ENCODE measurements at places on chromosomes 16 and 17.

DNA sequence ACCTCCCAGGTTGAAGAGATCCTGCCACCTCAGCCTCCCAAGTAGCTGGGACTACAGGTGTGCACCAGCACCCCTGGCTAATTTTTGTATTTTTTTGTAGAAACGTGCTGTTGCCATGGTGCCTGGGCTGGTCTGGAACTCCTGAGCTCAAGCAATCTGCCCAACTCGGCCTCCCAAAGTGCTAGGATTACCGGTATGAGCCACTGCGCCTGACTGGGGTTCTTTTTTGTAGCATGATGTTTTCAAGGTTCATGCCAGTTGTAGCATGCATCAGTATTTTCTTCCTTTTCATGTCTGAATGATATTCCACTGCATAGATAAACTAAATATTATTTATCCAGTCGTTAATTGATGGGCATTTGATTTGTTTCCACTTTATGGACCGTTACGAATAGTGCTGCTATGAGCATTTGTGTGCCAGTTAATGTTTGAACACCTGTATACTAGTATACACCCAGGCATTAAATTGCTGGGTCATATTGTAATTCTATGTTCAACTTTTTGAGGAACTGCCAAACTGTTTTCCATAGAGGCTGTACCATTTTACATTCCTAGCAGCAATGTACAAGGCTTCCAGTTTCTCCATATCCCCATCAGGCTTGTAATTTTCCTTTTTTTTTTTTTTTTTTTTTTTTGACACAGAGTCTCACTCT, 24.8 kb upstream of the CEP20 start:
- no peak for DNase-seq

- no peak for DNase-seq
Observed at GRCh38 chr17:66783656-66784381, 51.1 kb upstream of the CACNG5 start.

- DNase-seq: peak; percentile 84
Observed at GRCh38 chr17:55452139-55452790, 30.6 kb upstream of the MMD start.

DNA sequence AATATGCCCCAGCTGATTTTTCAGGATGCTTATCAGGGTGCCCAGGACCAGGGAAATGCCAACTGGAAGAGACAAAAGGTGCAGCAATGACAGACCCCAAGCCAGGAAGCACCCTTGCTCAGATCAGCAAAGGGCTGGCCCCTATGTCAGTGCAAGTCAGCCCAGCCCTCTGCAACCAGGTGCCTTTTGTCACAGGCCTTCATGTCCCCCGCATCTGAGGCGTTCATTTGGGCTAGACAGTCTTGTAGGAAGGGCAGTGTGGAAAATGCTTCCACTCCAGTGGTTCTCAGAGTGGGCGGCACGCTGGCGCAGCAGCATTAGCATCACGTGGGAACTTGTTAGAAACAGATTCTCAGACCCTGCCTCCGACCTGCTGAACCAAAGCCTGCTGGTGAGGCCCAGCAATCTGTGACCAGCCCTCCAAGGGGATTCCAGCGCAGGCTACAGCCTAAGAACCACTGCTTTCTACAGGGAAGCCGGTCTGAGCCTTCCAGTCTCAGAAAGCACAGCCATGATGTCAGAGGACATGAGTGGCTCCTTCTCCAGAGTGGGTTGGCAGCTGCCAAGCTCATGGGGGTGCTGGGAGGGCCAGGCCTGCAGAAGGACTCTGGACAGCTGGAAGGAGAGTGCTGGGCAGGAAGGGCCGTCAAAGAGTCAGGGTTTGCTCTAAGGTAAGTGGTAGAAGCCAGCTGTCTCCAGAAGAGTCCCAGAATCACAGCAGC, 13.1 kb downstream of the SLC47A2 start:
- DNase-seq: no peak

DNA sequence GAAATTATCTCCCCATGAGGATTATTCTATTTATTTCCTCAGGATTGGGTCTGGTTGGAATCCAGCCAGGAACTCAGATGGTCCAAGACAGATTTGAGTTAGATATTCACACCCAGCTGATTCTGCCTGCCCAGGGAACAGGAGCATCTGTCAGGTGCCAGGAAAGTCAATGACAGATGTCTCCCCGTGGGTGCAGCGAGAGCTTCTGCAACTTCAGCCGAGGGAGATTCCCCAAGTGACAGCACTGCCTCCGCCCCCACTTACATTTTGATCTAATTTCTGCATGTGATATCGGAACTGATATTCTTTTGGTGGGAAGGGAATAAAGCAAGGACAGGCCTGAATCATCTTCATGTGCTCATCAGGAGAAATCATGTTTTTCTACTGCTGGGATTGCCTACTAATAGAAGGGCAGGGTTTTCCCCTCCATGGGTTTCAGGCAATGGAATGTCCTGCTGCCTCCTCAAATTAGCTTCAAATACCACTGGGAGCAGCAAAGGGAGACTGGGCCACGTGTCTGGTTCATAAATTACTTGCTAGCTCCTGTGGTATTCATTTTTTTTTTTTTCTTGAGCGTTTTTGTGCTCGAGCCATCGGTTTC, 15.7 kb upstream of the DHX8 start:
- DNase-seq: peak; percentile 84

DNA sequence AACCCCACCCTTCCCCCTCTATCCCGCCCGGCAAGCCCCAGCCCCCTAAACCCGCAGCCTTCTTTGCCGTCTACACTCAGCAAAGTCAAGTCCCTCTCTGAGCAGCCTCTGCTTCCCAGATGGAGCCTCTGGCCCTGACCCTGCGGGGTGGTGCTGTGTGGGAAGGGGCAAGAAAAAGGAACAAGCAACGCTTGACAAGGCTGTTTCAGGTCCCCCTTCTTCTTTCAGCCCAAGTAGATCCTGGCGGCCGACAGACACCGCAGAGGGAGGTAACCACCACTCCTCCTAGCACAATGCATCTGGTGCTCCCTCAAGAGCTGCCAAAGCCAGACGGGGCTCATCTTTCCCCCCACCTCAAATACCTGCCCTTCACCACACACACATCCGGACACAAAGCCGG, 178.3 kb downstream of the ENGASE start:
- no peak for DNase-seq

DNA sequence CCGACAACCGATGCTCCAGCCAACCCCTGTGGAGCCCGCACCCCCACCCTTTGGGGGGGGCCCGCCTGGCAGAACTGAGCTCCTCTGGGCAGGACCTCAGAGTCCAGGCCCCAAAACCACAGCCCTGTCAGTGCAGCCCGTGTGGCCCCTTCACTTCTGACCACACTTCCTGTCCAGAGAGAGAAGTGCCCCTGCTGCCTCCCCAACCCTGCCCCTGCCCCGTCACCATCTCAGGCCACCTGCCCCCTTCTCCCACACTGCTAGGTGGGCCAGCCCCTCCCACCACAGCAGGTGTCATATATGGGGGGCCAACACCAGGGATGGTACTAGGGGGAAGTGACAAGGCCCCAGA, 17.9 kb downstream of the NGFR start:
- no peak for DNase-seq

- peak; percentile 12 for DNase-seq
Observed at GRCh38 chr16:49350265-49351095, 23.1 kb upstream of the C16orf78 start.

DNA sequence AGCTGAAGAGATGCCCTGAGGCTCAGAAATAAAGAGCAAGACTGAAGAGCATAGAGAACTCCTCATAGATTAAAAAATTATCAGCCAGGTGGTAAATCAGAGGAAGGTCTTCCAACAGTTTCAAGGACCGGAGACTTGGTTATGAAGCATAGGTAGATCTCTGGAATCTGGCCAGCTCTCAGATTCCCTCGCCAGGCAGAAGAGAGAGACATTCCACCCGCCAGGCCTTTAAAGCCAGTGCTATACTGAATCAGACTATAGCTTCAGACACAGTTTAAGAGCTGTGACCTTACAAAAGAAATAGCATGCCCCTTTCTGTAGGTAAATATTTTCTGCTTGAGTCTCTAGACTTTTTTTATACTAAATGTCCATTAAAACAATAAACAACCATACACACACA, 70.3 kb downstream of the NFATC3 start:
- no peak for DNase-seq

DNA sequence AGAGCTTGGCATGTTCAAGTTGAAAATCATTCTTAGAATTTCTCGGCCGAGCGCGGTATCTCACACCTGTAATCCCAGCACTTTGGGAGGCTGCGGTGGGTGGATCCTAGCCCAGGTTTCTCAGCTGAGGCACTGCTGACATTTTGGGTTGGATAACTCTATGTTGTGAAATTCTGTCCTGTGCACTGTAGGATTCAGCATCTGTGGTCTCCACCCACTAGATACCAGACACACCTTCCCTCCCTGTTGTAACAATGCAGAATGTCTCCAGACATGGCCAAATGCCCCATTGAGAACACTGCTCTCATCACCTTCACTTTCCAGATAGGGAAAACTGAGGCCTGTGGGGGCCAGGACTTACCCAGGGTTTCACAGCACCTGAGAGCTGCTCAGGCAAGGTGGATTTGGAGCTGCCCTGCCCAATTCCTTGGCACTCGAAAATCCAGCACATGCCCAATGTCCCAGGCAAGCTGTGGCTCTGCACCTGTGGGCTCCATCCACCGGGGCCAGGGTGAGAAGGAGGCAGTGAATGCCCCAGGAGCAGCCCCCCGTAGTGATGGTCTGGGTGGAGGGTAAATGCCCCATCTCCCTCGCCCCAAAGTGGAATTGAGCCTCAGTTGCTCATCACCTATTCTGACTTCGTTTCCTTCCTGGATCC, 20.2 kb upstream of the TVP23A start:
- DNase-seq: no peak

DNA sequence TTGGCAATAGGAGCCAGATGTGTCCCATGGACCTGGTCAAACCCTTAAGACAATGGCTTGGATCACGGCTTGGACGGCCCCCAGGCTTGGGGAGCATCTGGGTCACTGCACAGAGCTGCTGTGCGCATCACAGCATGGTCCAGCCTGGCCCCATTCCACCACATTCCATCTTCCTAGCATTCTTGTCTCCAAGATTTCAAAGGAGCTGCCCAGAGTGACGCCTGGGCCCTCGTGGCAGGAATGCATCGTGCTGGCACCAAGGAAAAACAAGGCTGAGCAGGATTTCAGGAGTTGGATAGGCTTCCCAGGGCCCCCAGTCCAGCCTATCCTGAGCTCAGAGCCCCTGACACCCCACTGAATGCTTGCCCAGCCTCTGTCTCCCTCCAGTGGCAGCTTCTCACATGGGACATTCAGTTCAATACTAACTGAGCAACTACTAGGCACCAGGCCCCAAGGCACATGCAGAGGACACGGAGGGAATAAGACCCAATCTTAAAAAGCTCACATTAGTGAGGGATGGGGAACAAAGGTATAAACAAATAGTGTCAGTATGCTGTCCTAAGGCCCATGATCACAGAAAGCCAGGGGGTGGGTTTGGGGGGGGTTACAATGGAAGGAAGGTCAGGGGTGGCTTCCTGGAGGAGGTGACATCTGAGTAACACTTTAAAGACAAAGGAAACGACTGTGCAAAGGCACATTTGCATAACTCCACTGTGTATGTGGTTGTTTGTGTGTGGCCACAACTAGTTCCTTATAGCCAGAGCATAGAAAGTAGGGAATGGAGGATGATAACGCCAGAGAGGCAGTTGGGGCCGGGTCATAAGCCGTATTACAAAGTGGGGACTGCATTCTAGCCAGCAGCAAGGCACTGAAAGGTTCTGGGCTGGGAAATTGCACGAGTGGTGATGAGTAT, 34.1 kb downstream of the TK2 start:
- no peak for DNase-seq

- no peak for DNase-seq
Observed at GRCh38 chr17:43334738-43335402, 63.9 kb upstream of the ARL4D start.

- DNase-seq: no peak
Observed at GRCh38 chr16:87060034-87060986, 256.9 kb downstream of the C16orf95 start.

GRCh38 chr17:4999430-5000093, 1.8 kb downstream of the KIF1C start:
- no peak for DNase-seq

DNA sequence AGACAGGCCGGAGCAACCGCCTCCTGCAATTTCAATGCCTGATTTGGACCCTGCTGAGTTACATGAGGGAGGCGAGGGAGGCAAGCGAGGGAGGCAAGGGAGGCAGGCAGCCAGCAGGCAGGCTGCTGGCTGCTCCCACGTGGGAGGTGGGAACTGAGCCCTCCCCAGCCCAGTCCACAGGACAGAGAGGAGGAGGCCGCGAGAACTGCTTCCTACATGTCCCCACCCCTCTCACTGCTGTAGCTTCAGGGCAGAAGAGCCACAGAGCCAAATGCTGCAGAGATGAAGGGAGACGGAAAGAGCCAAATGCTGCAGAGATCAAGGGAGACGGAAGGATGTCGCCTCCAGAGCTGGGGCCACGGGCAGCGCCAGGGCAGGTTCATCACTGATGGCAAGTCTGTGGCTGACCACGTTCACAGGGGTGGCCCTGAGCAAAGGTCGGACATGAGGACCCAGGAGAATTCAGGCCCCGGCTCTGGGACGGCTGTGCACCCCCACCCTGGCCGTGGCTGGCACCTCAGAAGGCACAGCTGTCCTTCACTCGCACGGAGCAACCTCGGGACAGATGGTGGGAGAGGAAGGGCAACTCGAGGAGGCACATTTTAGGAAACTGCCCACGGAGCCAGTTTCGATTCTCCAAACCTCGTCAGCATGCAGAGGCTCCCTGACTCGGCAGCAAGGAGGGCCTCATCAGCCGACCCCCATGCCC, 21.5 kb downstream of the RPH3AL start:
- DNase-seq: no peak

DNA sequence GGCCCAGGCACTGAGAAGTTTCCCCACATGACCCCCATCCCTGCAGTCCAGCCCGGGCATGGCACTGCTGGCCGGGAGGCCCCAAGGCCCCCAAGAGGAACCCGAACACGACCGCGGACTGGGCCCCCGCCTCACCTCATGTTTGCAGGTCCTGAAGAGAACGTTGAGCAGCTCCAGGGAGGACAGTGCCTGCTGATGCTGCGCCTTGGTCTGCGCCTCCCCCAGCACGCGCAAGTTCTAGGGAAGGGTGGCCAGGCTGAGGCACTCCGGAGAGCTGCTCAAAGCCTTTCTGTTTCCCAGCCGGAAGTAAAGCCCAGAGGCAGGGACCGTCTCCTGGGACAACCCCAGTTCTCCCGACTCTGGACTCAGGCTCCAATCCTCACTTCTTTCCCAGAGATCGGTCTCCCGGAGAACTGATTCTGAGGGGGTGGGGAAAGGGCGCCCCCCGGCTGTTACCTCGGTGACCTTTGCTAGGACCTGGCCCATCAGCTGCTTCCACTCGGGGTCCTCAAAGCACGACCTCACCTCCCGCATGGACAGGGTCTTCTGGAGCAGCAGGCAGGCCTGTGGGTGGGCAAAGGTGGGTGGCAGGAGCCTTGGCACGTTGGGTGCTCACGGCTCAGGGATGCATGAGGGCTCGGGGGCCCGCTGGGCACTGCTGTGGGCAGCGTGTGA, 13.7 kb downstream of the MYBBP1A start:
- DNase-seq: no peak

DNA sequence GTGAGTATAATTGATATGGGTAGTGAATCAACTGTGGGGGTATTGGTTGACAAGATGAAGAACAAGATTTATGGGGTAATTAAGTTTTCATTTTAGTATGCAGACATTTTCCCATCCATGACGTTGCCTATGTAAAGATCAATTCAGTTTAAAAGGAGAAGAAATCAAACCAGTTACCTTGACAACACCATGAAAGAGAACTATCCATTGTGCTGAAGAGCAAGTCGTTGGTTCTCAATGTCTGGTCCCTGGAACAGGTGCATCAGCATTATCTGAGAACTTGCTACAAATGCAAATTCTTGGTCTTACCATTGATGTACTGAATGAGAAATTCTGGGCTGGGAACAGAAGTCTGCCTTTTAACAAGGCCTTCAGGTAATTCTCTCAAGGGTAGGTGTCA, 801 bp upstream of the OR4D2 start:
- DNase-seq: no peak

- peak; percentile 96 for DNase-seq
Observed at GRCh38 chr16:81181013-81181720, 57.3 kb upstream of the BCO1 start.

Measured in stromal cell of bone marrow (primary cell).